ENCODE measurements at places on chromosomes 7 and 10. TPM values are rescaled to one million over a fixed set of nuclear protein-coding genes. Genes with fewer than 3 reads are reported as not detected.

The RBM17 gene
- 36.9 TPM for total RNA-seq

The ITPRID1 gene
- total RNA-seq: 1.5 TPM

The ACBD7 gene
- total RNA-seq: 11.8 TPM

The SP8 gene
- 4.9 TPM for total RNA-seq

The TRPV5 gene
- total RNA-seq: not detected

The GSAP gene
- 6.4 TPM for total RNA-seq

The DDX21 gene
- total RNA-seq: 32.2 TPM

The FRMD4A gene
- total RNA-seq: 92.9 TPM

The TWIST1 gene
- 0.74 TPM for total RNA-seq

The MMD2 gene
- total RNA-seq: 4.4 TPM

The FAM25A gene
- not detected for total RNA-seq

The ATP6V0A4 gene
- total RNA-seq: 0.74 TPM

All from temporal lobe (tissue), 4 donors.